T-helper 2 cell (primary cell): ENCODE measurements at places on chromosomes 2 and 18.

- DNase-seq = no peak
Measured at GRCh38 chr2:156481312-156481711, 45.1 kb downstream of the GPD2 start.

GRCh38 chr18:58965291-58966004, 100.8 kb downstream of the ZNF532 start:
- DNase-seq = no peak

- DNase-seq = no peak
Measured at GRCh38 chr18:61556862-61557261, 223.6 kb downstream of the CDH20 start.

DNA sequence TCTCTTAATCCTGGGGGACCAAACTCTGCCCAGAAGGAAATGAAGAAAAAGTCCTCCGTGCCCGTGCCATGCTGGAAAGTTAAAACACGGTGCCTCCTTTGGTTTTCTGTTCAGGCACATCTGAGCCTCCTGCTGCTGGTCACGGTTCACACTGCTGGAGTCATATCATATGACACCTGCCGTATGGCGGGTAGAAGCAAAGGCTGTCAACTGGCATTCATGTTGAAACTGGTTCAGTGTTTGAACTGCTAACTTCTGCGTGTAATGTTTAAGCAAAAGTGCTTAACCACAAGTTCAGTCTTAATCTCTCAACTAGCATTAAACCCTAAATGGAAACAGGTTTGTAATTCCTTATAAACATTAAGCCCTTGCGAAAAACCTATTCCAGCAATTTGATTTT, 3.1 kb downstream of the STK39 start:
- no peak for DNase-seq

DNA sequence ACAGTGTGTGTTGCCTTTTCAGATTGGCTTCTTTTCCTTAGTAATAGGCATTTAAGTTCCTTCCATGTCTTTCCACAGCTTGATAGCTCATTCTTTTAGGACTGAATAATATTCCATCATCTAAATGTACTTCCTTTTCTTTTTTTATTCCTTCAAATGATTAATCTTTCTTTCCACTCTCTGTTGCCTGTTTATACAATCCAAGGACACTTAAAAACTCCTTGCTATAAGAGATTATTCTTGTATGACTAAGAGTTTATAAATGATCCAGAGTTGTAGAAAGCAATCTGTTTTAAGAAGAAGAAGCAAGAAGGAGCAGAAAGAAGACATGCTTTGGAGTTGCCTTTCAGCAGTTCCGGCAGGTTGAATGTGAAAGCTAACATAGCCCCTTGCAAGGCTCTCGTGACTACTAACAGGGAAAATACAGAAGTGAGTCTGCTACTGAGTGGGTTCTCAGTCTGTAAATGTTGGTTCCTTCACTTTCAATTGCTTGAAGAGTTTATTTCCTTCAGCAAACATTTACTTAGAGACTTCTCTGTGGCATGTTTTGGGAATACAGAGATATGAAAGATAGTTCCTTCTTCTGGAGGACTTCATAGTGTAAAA, 123.0 kb downstream of the PMAIP1 start:
- DNase-seq = no peak

GRCh38 chr2:33099989-33100388, 153.2 kb downstream of the LTBP1 start:
- no peak for DNase-seq

DNA sequence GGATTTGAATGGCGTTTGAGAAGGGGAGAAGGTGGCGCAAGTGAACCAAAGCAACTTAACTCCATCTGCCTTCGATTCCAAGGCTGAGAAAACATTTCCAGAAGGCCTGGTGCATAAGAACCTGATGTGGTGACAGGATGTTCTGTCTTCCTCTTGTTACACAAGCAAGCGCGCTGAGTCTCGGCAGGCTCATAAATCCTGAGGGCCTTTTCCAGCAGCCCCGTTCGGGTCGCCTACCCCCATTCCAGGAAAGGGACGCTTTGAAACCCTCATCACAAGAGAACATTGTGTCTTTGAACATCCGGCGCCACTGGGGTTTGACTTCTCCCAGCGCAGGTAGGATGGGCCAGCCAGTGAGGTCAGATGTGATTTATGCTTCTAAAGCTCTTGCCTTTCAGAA, 403.5 kb downstream of the SETBP1 start:
- no peak for DNase-seq

DNA sequence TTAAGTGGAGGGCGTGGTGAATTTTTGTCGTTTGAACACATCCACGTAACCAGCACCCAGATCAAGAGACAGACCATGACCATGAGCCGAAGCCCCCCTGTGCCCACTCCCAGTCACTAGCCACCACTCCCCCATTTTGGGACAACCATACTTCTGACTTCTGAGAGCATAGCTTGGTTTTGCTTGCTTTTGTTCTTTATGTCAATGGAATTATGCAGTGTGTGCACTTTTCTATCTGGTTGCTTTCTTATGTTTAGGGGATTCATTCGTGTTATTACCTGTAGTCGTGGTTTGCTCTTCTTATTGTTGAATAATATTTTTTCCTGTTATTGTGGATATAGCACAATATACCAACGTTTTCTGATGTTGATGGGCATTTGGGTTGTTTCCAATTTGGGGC, 141.7 kb downstream of the GLI2 start:
- DNase-seq = no peak

DNA sequence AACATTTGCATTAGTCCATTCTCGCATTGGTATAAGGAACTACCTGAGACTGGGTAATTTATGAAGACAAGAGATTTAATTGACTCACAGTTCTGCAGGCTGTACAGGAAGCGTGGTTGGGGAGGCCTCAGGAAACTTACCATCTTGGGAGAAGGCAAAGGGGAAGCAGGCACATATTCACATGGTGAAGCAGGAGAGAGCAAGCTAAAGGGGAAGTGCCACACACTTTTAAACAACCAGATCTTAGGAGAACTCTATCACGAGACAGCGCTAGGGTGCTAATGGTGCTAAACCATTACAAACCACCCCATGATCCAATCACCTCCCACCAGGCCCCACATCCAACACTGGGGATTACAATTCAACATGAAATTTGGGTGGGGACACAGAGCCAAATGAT, 201.7 kb upstream of the MGAT5 start:
- DNase-seq = no peak
